ENCODE measurements at places on chromosomes 5 and 9.

DNA sequence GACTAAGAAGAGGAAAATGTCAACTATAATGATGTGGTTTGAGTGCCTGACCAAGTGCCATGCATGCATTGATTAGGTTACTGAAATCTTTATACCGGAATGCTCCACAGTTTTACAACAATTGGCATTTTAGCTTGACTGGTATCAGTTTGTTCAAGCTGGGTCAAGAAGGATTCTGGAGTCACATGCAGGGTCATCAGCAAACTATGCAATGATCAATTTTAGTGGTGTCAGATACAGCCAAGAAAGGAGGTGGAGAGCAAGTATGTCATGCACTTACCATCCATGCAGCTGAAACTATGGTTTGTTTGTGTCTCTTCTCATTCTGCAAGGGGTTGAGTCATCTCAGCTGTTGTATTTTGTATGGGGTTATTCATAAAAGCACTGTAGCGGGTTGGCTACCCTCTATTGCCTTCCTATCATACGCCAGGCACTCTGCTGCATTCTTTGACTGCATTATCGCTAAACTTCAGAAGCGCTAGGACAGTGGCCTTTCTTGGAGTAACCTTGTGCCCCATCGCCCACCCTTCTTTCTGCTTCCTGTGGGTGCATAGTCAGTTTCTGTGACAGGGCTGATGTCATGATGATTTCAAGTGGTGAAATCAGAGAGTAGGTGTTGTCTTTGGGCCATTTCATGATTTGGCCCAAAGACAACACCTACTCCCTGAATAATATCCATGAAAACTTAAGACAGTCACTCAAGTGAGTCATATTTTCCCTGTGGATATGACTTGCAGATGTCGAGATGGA, 145.4 kb downstream of the MTX3 start:
- no peak for DNase-seq

- no peak for DNase-seq
These were observed 12.8 kb downstream of the COL23A1 start for GRCh38 chr5:178577376-178577839.

DNA sequence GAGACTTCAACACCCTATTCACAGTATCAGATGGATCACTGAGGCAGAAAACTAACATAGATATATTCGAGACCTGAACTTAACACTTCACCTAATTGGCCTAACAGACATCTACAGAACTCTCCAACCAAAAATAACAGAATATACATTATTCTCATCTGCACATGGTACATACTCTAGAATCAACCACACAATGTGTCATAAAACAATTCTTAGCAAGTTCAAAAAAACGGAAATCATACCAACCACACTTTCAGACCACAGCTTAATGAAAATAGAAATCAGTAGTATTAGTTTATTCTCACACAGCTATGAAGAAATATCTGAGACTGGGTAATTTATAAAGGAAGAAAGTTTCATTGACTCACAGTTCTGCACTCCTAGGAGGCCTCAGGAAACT, 387.9 kb downstream of the DEPDC1B start:
- no peak for DNase-seq

DNA sequence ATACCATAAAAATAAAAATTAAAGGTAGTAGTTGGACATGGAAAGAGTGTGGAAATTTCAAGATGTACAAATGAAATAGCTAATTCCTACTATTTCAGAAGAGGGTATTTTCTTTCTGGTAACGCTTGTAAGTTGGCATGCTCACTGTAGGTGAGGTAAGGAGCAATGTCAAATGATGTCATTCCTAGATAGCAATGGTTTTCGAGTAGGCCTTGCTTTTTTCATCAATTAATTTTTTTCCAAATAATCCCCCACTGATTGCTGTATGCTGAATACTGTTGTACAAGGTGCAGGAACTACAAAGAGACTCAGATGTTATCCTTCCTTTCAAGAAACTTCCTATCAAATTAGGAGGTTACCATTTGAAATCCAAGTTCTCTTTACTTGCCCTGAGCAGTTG, 928 bp upstream of the SELENOP start:
- DNase-seq = no peak

DNA sequence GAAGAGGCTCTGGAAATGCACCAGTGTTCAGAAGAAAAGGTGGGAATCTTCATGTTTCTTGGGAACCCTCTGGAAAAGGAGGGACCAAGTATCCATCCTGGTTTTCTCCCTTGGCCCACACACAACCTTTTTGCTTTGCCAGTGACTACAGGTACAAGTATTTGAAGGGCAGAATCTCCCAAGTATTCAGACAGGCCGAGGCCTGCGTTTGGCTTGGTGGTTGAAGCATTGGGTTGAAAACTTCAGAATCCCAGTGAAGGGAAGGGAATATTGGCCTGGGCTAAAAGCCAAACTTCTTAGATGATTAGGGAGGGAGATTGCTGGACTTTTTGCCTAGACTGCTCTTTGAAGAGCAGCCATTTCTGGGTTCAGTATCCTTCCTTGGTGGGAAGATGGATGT, 71.9 kb downstream of the UBAP1 start:
- DNase-seq = no peak

DNA sequence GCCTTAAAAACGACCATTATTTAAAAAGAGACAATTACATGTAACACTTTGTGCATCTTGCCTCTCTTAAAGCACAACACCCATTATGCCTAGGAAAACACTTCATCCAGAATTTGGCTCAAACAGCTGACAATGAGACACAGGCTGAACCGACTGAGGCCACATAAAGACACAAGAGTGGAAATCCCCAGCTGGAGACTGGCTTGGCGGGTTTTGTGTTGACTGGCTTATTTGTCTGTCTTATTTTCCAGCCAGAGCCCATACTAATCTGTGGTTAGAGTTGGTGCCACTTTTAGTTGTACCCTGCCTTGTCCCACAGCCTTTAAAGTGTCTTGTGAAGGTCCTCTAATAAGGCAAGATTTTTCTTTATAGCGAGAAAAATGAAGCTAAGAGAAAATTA, 21.2 kb downstream of the TRIM14 start:
- DNase-seq = no peak

DNA sequence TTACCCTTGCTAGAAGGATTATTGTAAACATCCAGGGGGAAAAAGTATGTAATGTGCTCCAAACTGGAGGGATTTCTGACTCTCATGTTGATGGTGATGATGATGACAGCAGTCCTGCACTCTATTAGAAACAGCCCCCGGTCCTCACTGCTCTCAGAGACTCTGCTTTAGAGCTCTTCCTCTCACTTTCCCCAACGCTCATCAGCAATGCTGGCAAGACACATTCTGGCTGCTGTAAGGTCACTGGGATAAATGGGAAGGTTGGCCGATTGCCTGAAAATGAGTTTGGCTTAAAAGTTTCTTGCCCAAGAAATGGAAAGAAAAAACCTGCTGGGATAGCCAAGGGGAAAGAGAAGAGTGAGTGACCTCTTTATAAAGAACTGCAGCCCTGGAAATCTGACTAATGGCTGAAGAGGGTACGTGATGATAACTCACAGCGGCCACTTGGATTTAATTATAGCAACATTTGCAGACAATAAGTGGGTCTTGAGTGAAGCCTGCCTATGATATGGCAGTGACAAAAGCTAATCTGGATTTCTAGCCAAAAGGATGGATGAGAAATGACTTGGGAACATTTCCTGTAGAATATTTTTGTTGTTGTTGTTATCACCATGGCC, 235.8 kb downstream of the TMEM38B start:
- DNase-seq = no peak

GRCh38 chr5:161396171-161396570, 150.4 kb downstream of the GABRB2 start:
- DNase-seq = no peak

GRCh38 chr5:143101121-143101520, 302.4 kb downstream of the NR3C1 start:
- DNase-seq = no peak

GRCh38 chr9:135724186-135724787, 22.3 kb downstream of the KCNT1 start:
- no peak for DNase-seq

DNA sequence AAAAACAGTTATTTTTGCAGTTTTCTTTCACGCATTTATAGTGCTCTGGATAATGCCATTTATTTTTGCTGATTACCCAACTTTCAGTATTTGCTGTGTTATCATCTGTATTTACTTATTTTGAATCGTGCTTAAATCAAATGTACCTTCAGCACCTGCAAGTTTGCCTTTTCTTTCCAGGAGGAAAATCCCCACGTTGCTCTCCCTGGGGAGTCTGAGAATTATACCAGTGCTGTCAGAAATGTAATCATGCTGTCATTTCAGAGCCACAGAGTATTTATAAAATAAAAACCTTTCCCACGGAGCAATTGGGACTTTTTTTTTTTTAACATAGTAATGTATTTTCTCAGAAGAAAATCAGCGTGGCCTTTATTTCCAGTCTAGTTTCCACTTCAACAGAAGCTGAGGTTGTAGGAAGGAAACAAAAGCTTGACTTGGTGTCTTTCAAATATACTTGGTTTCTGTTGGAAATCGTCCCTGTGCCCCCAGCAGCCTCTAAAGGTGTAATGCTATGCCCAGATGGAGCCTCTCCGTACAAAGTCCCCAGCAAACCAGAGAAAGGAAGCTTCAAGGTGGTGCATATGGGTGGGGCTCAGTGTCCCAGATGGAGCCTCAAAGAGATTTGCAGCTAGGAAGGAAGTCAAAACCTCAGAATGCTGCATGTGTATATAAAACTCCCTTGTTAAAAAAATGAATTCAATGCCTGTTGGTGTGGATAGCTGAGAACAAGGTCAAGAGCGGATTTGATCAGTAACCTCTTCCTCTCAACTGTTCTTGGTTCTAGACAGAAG, 2.1 kb downstream of the GPR150 start:
- DNase-seq = no peak

- no peak for DNase-seq
These were observed 309.4 kb downstream of the NR3C1 start for GRCh38 chr5:143094087-143094521.

DNA sequence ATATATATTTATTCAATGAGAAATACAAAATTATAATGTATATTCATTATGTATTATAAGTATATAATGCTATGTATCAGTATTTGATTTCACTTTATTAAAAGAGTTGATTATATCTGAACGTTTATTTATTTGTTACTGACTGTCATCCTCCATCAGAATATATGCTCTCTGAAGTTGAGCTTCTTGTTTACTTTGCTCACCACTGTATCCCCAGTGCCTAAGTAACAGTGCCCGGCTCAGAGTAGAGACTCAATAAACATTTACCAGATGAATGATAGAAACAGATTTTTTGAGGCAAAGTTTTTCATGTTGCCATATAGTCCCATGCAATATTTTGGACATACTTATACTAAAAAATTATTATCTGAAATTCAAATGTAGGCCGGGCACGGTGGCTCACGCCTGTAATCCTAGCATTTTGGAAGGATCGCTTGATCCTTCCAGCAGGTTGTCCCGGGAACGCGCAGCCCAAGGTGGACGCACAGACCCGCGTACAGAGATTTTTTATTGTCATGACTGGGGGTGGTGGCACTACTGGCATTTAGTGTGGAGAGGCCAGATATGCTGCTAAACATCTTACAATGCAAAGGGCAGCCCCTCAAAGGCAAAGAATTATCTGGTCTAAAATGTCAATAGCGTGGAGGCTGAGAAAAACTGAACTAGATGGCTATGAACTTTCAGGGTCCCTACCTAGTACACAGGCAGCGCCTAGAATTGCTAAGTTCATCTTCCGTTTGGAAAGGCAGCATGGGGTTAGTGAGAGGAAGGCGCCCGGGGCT, 761 bp upstream of the DNAJC25 start:
- DNase-seq = no peak

- DNase-seq = no peak
These were observed 168.2 kb downstream of the ARHGAP26 start for GRCh38 chr5:142938266-142938880.

DNA sequence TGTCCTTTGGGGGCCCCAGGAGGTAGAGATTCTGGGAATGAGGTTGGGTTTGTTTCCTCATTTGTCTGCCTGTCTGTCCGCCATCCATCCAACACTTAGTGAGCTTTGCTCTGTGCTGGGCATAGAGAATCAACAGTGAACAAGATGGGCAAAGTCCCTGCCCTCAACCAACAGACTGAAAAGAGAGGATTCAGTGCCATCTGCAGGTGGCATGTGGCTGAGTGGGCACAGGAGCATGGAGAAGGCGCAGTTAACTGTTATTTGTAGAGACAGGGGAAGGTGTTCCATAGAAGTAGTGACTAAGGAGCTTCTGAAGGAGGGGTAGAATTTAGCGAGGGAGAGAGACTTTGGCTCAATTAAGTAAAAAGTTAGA, 23.1 kb downstream of the POLR1E start:
- no peak for DNase-seq

DNA sequence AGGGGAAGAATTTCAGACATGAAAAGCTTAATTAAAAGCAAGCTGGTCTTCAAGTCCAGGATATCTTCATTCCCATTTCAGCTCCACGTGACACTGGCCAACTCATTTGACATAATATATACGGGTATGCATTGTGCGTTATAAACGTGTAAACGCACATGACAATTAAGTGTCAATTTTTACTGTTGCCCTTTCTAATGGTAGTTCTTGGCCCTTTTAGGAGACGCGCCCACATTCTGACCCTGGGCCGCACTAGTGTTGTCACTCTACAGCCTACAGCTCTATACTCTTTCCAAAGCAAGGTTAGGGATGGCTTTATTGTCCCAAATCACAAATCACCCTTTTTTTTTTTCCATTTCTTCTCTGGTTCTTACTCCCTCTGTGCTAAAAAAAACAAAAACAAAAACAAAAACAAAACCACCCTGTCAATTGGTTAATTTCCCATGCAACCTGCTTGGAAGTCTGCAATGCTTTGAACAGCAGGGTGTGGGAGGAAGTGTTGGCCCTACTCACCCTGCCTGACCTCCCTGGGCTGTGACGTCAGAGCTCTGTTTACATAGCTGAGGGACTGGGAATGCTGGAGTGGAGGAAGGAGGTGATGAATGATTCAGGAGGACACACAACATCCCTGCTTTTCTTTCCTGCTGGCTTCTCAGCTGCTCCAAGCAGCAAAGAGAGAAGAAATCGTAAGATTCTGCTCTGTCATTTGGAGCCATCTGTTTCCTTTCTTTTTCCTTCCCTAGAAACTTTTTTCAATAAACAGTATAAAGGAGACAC, 19.3 kb downstream of the RFK start:
- DNase-seq = no peak

DNA sequence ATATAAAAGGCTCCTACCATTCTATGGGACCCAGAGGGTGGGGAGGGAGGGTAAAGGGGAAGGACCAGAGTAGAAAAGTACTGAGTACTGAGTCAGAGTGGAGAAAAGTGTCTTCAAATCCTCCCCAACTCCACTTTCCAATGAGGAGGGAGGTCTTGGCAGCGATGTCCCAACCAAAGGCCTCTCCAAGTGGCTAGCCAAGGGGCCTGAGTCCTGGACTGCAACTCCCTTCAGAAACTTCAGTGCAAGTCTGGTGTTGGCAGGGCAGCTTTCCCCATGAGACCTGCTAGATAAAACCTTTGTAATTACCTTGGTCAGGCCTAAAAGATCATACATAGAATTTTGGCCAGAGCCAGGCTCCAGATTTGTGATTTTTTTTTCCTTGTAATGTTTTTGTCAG, 111.3 kb upstream of the TNPO1 start:
- no peak for DNase-seq

DNA sequence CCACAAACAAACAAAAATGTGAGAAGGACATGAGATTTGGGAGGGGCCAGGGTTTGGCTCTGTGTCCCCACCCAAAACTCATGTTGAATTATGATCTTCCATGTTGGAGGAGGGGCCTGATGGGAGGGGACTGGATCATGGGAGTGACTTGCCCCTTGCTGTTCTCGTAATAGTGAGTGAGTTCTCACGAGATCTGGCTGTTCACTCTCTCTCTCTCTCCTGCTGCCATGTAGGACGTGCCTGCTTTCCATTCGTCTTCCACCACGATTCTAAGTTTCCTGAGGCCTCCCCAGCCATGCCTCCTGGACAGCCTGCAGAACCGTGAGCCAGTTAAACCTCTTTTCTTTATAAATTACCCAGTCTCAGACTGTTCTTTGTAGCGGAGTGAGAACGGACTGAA, 118.7 kb downstream of the RXRA start:
- DNase-seq = no peak

GRCh38 chr9:136710543-136710942, 1.8 kb upstream of the DIPK1B start:
- DNase-seq = no peak

Data from esophagus squamous epithelium (tissue), 5 donors.